ENCODE measurements at places on chromosomes 2 and 18.

- DNase-seq = no peak
Observed at GRCh38 chr2:149658553-149658952, 71.0 kb upstream of the MMADHC start.

- DNase-seq = no peak
Observed at GRCh38 chr18:31857526-31858106, 85.3 kb downstream of the TRAPPC8 start.

GRCh38 chr2:223459328-223459939 lies 142.7 kb downstream of the SCG2 start:
- no peak for DNase-seq

DNA sequence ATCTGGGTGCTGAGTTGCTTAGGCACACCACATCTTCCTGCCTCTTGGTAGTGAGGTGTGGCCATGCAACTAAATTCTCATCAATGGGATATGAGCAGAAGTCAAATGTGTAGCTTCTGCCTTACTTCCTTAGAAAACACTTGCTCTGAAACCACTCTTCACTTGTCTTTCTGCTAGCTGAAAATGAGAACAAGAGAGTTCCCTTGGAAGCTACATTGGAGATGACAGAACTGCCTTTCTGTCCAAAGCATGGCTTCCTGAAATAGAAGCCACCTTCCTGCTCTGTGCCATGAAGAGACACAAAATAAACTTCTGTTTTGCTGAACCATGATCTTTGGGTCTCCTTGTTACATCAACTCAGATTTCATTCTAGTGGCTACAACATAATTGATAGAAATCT lies 659.9 kb downstream of the IRS1 start:
- DNase-seq = no peak

GRCh38 chr2:143954844-143955243 lies 565.1 kb downstream of the ZEB2 start:
- DNase-seq = no peak

GRCh38 chr2:205990104-205990503 lies 95.9 kb downstream of the INO80D start:
- no peak for DNase-seq

DNA sequence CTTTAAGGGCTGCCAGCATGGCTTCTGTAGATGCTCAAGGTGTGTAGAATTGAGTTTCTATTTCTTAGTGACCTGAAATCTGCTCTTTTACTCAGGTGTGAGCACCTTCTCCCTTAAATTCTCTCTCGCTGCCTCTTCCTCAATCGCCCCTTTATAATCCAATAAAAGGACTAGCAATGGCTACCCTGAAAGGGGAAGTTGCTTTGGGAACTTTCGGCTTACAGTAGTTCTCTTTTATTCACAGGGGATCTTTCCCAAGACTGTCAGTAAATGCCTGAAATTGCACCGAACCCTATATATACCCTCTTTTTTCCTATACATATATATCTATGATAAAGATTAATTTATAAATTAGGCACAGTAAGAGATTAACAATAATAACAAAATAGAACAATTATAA lies 121.8 kb downstream of the ACTR3 start:
- DNase-seq = no peak

DNA sequence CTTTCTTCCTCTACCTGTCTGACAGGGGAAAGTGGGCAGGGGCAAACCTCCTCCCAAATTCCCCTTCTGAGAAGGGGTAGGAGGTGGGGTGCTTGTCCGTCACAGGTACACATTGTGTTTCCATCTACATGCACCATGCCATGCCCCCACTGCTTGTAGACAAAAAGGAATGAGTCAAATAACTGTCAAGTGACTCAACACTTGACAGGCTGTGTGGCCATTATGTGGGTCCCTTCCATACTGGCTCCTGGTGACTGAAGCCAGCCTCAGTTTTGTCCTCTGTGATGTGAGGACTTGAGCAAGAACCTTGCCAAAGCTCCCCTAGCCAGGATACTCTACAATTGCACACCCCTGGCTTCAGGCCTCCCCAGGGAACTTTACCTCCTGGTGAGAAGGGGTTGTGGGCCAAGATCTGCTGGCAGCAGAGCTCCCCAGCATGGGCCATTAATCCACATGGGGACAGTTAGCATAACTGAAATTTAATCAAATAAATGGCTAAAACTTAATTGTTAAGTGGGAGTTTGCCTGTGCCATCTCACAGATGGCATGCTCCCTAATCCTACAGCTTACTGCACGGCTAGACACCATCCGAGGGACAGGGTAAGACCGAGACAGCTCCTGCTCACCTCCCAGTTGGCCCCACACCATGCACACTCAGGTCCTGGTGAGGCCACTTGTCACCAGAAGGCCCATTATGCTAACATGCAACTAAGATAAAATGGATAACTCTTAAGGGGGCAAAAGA lies 140.2 kb downstream of the BCL11A start:
- no peak for DNase-seq
